Fibroblast of skin of left biceps (primary cell): ENCODE measurements at places on chromosomes 4 and X.

DNA sequence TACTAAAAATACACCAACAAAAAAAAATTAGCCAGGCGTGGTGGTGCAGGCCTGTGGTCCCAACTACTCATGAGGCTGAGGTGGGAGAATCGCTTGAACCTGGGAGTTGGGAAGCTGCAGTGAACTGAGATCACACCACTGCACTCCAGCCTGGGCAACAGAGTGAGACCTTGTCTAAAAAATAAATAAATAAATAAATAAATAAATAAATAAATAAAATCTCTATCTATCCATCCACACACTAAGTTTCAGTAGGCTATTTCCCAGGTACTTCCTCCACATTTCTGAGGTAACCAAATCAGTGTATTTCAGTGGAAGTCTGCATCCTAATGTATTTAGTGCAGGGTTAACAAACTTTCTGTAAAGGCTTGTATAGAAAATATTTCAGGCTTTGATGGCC lies 10.9 kb downstream of the ABRAXAS1 start:
- DNase-seq: no peak

DNA sequence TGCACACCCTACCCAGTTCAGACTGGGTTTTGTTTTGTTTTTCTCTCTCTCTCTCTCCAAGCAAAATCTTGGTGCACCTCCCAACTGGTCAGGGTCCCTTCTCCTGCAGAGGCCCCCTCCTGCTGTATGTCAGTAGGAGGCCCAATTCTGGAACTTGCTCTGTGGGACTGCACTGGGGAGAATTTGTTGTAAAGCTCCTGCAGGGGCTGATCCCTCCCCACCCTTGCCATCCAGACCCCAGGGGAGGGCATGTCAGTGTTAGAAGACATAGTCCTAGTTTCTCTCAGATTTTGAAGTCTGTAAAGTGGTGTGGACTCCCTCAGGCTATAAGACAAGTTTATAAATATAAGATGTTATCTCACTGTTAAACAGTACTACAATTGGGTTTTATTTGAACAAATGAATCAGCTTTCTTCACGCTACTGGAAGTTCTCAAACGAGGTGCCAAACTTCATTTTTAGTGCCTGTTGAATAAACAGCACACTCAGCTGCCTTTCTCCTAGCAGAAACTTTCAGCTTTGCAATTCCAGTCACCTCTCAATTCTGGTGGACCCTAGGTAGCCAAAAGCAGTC lies 88.6 kb upstream of the FRMPD3 start:
- DNase-seq: no peak

- no peak for DNase-seq
Observed at GRCh38 chr4:71445811-71446210, 107.0 kb downstream of the SLC4A4 start.

DNA sequence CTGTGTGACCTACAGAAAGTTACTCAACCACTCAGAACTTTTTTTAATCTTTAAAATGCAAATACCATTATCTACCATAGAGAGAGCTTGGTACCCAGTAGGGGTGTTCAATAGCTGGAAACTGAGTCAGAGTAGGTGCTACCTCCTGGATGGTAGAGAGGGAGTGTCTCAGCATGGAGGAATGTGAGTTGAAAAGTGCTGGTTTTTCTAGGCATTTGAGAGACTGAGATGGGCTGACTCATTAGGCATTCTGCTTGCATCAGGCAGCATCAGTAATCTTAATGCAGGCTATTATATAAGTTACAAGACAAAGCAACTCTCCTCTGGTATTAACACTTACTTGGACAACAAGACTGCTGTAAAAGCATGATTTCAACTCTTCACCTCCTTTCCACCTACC lies 70.9 kb upstream of the ARHGEF9 start:
- DNase-seq: no peak

GRCh38 chrX:17826609-17827496 lies 34.2 kb downstream of the RAI2 start:
- DNase-seq: no peak

DNA sequence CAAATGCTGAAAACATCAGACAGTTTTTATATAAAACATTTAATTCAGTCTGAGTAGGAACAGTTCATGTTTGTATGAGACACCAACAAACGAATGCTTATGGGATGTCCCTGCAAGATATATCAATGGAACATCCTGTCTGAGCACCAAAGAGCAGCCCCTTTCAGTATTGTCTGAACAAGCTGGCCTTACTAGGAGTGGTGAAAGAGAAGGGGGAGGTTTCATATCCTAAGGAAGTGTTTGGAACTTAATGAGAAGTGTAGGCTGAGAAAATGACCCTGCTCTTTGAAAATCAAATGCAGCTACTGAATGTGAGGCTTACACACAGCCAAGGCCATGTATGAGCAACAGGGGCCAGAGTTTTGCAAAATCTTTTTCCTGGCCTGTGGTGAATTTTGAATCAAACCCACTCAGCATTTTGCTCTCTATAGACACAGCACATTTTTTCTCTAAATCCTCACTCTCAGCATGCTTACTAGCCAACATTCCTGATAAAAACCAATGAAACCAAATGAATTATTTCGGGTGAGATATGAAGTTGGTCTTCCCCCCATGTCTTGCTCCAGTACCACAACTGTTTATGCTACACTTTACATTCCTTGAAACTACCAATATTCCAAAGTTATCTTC lies 119.4 kb downstream of the LUZP4 start:
- peak; percentile 47 for DNase-seq

- DNase-seq: no peak
Observed at GRCh38 chr4:8352368-8353157, 83.0 kb downstream of the HTRA3 start.

GRCh38 chr4:61079427-61079826 lies 120.7 kb upstream of the ADGRL3 start:
- DNase-seq: no peak
